ENCODE measurements at places on chromosomes 1 and 21. TPM values are rescaled to one million over a fixed set of nuclear protein-coding genes. Genes with fewer than 3 reads are reported as not detected.

DNA sequence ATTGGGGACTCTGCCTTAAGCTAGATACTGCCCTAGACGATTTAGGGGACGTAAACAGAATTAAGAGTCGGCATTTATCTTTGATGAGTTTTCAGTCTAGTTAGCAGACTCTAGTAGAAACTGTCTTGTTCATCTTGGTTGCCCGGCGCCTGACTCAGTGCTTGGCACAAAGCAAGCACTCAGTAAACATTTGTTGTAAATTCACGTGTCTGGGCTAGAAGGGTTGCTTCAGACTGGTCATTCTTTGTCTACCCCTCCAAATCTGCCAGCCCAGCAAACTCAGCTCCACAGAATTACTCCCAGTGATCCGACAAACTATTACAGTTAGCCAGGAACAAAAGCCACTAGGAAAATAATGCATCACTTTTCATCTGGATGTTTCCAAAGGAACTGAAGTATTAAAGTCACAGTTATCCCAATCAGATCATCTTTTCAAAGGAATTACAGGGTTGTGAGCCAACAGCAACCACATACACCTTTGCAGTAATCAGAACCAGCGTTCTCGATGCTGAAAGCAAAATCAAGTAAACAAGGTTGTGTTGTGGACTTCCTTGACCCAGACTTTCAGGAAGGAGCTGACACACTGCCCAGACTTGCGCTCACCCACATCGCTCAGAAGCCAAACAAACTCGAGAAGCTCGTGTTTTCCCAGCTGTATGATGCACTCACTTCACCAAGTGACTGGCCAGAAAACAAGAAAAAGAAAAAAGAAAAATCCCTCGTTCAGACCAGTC is 66.5 kb upstream of the GADD45A start:
- peak; percentile 61 for DNase-seq

- no peak for DNase-seq
Measured at GRCh38 chr1:39827201-39827600, 38.5 kb upstream of the BMP8B start.

DNA sequence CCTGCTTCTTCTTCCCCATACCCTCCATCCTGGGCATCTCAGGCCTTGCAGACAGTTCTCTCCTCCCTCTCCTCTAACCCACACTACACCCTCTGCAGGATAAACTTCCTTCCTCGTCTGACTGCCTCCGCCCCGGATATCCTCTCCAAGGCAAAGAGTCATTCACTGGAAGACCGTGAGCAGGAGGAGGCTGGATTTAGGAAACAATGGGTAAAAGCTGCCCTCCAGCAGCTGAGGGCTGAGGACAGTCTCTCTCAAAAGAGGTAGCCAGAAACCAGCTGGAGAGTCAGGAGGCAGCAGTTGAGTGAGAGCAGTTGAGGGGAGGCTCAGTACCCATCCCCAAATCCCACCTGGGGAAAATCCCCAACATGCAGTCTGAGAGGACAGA is 1.4 kb downstream of the CSRP1 start:
- DNase-seq, result no peak

DNA sequence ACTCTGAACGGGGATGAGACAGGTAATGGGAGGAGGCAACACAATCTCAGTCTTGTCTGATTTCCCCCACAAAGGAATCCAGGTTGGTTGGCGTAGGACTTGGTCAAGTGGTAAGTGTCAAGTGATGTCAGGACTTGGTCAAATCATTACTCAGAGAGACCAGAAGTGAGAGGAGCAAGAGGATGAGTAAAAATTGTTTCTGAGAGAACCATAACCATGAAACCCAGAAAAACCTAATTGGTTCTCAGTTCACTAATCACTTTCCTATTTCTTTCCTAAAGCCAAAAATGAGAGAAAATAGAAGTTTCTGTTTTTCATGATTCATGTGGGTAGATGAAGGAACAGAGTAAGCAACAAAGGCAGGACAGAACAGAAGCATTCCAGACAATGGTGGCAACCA is 5.0 kb downstream of the PHC2 start:
- no peak for DNase-seq

- DNase-seq, result no peak
Measured at GRCh38 chr1:94716965-94717364, 103.2 kb upstream of the SLC44A3 start.

- DNase-seq, result no peak
Measured at GRCh38 chr1:71647513-71648300, 566.9 kb upstream of the ZRANB2 start.

CFHR5 gene
- not detected for total RNA-seq

GRCh38 chr1:85707990-85708828 is at the start of gene ZNHIT6:
ZNHIT6 (minus strand) TSS chr1:85708433; CDS start chr1:85708284, 149 bp downstream.
- DNase-seq, result peak; percentile 97

SIK1 gene
- total RNA-seq, result 26.8 TPM

DNA sequence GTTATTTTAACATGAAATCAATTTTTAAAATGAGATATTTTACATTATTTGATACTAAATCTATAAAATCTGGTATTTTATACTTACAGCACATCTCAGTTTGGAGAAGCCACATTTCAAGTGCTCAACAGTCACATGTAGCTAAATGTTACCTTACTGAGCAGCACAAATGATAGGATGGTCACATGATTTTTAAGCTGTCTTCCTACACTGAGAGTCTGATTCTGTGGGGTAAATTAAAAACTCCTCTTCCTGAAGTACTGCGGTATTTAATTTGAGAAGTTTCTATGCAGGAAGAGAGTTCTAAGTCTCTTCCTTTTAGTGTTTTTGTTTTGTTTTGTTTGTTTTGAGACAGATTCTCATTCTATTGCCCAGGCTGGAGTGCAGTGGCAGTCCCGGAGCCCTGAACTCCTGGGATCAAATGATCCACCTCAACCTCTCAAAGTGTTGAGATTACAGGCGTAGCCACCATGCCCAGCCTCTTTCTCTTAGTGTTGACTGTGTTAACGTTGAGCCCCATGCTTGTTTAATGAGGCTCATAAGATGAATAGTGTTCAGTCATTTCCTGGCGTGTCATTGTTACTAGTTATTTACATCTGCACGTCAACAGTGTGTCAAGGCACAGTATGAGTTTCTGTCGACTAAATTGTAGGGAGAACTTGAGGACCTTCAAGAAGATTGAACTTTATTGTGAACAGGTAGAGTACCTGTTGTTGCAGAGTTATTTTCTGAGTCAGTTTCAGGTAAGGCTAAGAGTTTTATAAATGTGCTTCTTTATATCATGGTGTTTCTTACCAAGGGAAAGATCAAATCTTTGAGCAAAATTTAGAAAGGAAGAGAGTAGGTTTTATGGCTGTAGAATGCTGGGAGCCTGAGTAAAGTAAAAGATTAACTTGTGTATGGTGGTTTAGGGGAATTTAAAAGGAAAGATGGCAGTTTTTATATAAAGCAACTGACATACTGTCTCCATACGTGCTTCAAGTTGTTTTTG is 3.3 kb downstream of the CNST start:
- DNase-seq, result peak; percentile 11

RRP1B gene
- total RNA-seq, result 42.2 TPM

- no peak for DNase-seq
Measured at GRCh38 chr1:240237305-240237721, 145.6 kb downstream of the FMN2 start.

- no peak for DNase-seq
Measured at GRCh38 chr1:199313444-199313843, 674.6 kb downstream of the PTPRC start.

- no peak for DNase-seq
Measured at GRCh38 chr21:14550135-14550534, 4.0 kb upstream of the SAMSN1 start.

DNA sequence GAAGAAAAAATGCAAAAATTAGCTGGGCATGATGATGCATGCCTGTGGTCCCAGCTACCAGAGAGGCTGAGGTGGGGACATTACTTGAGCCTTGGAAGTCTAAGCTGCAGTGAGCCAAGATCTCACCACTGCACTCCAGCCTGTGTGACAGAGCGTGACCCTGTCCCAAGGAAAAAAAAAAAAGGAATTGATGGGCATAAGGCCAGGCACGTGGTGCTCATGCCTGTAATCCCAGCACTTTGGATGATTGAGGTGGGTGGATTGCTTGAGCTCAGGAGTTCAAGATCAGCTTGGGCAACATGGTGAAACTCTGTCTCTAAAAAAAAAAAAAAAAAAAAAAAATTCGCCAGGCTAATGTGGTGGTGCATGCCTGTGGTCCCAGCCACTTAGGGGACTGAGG is 55.8 kb upstream of the ATP2B4 start:
- no peak for DNase-seq

DNA sequence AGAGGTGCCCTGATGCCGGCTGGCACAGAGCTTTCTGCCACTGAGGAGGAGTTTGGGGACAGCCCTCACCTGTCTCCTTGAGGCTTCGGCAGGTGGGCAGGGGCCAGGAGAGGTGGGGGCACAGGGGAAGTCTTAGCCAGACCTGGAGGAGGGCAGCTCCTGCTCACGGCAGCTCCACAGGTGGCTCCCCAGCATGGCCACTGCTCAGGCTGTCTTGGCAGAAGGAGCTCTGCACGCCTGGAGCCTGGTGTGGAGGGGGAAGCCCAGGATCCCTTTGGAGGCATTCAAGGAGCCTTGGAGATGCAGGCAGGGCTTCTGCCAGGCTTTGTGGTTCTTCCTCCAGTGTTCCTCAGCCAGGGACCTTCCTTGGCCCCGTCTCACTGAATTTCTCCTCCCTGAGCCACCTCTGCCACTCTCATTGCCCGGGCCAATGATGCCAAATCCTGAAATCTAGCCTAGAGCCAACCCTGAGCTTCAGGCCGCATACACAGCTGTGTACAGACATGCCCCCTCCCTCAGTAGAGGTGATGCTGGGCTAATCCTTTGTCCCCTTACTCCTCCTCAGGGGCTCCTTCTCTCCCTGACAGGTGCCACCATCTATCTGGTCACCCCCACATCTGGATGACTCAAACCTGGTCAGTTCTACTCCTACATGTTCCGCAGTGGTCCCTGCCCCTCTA is 251.8 kb upstream of the VAMP3 start:
- no peak for DNase-seq

GRCh38 chr1:105427543-105427942 is 1628.9 kb upstream of the PRMT6 start:
- DNase-seq, result no peak

ANKRD35 gene
- total RNA-seq, result 0.21 TPM

DNA sequence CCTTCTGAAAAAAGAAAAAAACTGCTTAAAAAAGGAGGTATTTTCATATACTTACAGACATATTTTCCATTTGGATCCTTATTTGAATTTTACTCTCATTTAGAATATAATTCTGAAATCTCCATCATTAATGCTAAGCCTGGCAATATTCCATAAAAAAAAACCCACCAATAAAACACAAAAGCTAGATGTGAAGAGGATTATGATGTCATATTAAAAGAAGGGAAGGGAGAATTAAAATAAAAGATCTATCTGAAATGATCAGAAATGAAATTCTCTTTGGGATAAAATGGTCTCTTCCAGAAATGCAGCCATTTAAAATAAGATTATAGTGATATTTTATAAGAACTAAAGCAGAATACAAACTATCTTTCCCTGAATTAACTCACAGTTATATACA is 206.7 kb upstream of the CAMK1G start:
- no peak for DNase-seq

- DNase-seq, result no peak
Measured at GRCh38 chr1:8410791-8411190, 92.9 kb downstream of the SLC45A1 start.

- DNase-seq, result no peak
Measured at GRCh38 chr1:2504949-2505272, 21.5 kb downstream of the PANK4 start.

LZIC gene
- total RNA-seq, result 34.9 TPM

Measured in foreskin keratinocyte (primary cell).